ENCODE measurements at places on chromosomes 13 and 19. TPM values are rescaled to one million over a fixed set of nuclear protein-coding genes. Genes with fewer than 3 reads are reported as not detected.
A peak's percentile ranks its signal among the peaks of the same experiment; 100 is the strongest.

ZNF112 gene
- not detected for total RNA-seq

GFY gene
- total RNA-seq: not detected

SEMA6B gene
- not detected for total RNA-seq

MTIF3 gene
- total RNA-seq: 34.7 TPM

HIF3A gene
- not detected for total RNA-seq

PSG1 gene
- 0.64 TPM for total RNA-seq

ATF5 gene
- total RNA-seq: 7.7 TPM

GRCh38 chr13:63605962-63606361, 2190.3 kb upstream of the PCDH20 start:
- no peak for DNase-seq

- no peak for DNase-seq
These were observed 9.8 kb downstream of the TSHZ3 start for GRCh38 chr19:31339411-31339810.

DNA sequence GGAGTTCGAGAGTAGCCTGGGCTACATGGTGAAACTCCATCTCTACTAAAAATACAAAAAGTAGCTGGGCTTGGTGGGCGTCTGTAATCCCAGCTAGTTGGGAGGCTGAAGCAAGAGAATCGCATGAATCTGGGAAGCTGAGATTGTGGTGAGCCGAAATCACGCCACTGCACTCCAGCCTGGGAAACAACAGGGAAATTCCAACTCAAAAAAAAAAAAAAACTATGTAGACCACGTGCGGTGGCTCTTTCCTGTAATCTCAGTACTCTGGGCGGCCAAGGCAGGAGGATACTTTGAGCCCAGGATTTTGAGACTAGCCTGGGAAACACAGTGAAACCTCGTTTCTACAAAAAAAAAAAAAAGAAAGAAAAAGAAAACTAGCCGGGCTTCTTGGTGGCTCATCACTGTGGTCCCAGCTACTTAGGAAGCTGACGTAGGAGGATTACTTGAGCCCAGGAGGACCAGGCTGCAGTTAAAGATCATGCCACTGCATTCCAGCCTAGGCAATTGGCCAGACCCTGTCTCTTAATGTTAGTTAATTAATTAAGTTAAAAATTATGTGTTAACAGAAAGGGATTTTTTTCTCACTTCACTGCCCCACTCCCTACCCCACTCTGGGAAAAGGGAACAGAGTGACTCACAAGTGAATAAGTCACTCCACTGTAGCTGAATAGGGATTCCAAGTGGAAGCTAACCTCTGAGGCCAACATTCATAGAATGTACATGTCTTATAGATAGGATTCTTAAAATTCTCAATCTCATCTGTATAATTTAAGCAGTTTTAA, 2.2 kb downstream of the ZNF83 start:
- DNase-seq: no peak

DNA sequence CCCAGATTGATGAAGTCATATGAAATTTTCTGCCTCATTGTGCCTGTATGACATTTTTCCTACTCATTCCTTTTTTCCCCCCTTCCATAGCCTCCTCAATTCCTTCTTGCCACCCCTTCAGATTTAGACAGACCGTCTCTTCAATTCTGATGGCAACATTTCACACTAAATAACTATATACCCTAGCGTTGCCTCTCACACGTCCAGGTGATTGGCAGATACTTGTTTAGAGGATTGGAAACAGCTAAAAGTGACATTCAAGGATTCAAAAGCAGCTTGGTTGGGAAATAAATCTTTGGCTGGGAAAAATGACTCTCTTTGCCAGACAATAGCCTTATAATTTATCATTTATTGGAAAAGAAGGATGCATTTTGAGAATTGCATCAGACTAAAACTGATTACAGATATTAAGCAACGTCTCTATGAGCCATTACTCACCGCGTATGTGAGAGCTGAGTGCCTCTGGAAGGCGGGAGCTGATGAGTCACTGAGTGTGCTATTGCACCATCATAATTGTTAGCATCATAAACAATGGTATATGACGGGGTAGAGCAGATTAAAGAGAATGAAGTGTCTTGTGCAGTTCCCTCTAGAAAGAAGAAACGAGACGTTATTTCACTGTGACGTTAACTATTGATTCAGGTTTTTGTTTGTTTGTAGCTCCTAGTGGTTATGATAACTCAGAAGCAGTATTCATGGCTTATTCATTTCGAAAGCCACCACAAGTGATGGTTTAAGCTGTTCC, 61.1 kb upstream of the FAM216B start:
- DNase-seq: no peak

GRCh38 chr19:10471909-10472308, 31.2 kb downstream of the KEAP1 start:
- DNase-seq: no peak

GRCh38 chr19:782185-782877, 14.9 kb upstream of the PTBP1 start:
- DNase-seq: no peak

DNA sequence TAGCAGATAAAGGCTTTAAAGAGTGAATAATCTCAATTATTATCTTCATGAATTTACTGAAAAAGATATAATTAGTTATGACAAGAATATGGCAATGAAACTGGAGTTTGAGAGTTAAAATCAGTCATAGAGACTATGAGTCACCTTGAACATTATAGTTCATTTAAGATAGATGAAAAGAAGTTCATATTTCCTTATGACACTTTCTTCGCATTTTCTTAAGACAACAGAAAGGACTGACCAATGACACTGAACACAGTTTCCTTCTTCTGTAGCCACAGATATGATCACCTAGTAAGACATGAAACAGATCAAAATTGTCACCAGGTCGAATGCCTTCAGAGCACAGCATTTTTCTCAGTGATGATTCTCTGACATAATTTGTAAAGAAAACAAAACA, 202.1 kb downstream of the KLF12 start:
- DNase-seq: no peak

- DNase-seq: no peak
These were observed 5.4 kb downstream of the KANK2 start for GRCh38 chr19:11191934-11192333.

GRCh38 chr19:19033176-19033425, 216 bp downstream of the SUGP2 start:
- no peak for DNase-seq

DNA sequence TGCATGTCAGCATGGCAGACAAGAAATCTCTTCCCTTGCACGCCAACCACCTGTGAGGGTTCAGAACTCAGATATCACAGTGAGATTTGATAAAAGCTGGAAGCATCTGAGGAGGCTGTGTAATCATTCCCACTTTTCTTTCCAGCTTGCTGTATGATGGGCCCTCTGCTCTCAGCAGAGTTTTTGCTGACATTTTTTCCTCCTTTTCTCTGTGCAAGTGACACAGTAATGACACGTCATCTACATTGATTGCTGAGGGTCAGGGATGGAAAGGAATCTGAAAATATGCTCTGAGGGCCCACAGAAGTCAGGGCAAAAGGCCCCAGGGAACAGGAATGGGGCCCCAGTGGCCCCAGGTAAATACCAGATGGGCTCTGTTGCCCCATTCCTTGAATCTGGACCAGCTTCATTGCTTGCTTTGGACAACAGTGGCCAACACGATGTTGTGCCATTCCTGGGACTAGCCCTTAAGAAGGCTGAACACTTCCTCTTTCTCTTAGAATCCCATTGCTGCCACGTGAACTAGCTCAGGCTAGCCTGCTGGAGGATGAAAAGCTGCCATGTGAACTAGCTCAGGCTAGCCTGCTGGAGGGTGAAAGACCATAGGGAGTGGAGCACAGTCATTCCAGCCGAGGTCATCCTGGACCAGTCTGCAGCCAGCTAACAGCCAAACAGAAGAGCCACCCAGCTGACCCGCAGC, 68.2 kb downstream of the CACNA1A start:
- DNase-seq: no peak

DNA sequence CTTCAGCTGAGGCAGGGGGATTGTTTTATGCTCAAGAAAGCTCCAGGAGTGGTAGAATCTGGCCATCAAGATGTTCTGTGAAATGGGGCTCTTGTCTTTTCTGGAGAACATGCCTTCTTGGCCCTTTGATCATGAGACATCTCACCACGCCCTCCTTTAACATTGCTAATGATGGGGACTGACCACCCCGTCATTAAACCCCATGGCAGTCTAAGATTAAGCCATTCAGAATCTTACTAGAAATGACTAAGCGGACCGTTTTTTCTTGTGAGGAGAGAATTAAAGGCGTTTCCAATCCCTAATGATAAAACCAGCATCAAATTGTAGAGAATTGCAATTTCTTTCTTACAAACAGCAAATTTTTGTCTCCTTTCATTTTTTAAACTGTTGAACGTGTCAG, 89.4 kb downstream of the COL4A2 start:
- DNase-seq: no peak

- peak; percentile 92 for DNase-seq
These were observed 3.7 kb upstream of the ZNF665 start for GRCh38 chr19:53196777-53197396.

Measured in activated naive CD4-positive, alpha-beta T cell treated with anti-CD3 and anti-CD28 coated beads, Interleukin-2, amount 50 U/mL, for 72 hours (primary cell).